Retinal pigment epithelial cell (primary cell): ENCODE measurements at places on chromosomes 11 and 22.
A peak's percentile ranks its signal among the peaks of the same experiment; 100 is the strongest.

DNA sequence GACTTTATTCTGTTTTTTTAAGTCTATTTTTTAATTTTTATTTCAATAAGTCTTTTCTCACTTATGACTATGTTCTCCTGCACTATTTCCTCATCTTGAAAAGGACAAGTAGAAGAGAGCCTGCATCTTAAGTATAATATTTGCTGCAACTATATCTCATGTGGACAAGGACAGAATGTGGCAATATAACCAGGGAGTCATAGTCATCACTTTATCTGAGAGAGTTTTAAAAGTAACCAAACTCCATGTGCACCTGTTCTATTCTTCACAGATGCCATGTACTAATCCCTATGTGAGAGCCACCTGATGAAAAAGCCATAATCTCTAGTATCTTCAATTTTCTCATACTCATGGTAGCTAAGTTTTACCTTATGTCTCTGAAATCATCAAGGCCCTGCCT, 104.2 kb upstream of the SOX6 start:
- no peak for DNase-seq

GRCh38 chr11:119019996-119020395, 1.4 kb downstream of the TRAPPC4 start:
- DNase-seq, result no peak

- DNase-seq, result no peak
These were observed 100.4 kb downstream of the OSBP2 start for GRCh38 chr22:30795118-30795517.

- no peak for DNase-seq
These were observed 62.2 kb downstream of the BCL2L13 start for GRCh38 chr22:17700778-17701177.

- DNase-seq, result no peak
These were observed 20.1 kb upstream of the CD44 start for GRCh38 chr11:35118906-35119305.

GRCh38 chr22:44914026-44914721, 95.6 kb downstream of the PHF21B start:
- DNase-seq, result no peak

DNA sequence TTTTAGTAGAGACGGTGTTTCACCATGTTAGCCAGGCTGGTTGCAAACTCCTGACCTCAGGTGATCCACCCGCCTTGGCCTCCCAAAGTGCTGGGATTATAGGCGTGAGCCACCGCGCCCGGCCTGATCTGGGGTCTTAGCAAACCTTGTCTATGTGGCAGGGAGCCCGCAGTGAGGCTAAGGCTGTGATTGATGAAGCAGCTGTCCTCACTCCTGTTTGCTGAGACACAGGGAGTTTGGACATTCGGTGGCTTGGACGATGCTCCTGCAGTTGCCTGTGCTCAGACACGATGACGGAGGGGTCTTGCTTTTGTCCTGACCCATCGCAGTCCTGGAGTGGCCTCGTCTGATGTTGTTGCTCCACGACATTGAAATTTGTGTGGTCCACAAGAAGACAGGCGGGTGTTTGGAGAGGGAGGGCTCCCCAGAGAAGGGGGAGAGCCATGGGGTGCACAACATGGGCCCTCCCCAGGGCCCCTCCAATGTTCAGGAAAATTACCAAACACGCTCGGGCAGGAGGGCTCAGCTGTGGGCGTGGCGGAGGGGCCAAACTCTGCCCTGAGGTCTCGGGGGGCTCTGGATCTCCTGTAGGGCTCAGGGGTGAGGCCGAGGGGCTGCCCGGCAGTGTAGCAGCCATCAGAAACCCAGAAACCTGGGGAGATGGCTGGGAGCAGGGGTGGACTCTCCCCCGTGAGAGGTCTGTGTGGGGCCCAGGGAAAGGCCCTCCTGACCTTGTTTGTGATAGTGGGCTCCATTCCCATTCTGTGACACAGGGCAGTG, 41.8 kb upstream of the PRR5 start:
- no peak for DNase-seq

- DNase-seq, result peak; percentile 14
These were observed 138.5 kb upstream of the NCAM1 start for GRCh38 chr11:112822478-112823274.

- DNase-seq, result no peak
These were observed 12.2 kb upstream of the PIM3 start for GRCh38 chr22:49948116-49948957.

GRCh38 chr11:72609045-72609444, 65.2 kb downstream of the PDE2A start:
- no peak for DNase-seq

DNA sequence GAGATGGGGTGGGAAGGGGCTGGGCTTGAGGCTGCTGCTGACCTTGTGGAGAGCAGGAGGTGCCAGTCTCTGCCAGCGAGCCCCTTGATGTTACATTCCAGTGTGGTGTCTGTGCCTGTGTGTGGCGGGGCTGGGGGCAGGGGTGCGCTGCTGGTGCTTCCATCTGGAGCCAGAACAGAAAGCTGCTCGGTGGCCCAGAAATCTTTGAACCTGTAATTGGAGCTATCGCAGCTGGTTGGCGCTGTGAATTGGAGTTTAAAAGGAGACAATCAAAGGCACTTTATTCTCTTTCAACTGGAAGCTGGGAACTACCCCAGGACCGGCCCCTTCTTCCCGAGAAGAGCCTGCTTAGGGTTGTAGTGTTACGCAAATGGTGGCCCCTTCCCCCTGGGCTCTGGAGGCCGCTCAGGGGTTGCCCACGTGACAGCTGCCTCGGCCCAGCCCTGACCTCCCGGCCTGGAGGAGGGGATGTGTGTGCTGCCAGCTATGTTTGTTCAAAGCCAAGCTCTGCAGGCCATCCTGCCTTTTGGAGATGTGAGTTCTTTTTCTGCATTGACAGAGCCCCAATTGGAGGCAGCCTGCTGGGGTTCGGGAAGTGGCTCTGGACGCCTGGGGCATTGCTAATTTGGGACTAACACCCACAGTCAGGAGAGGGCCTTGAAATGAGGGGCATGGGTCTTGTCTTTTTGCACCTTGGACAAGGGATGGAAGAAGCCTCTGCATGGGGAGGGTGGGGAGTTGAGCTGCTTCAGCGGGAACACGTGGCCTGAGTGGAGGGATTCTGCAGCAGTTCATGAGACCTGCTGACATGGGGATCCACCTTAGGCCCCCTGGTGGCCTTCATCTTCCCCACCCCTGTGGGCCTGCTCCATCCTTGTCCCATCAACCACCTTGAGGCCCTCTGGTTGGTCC, 14.0 kb upstream of the ARSA start:
- DNase-seq, result no peak

DNA sequence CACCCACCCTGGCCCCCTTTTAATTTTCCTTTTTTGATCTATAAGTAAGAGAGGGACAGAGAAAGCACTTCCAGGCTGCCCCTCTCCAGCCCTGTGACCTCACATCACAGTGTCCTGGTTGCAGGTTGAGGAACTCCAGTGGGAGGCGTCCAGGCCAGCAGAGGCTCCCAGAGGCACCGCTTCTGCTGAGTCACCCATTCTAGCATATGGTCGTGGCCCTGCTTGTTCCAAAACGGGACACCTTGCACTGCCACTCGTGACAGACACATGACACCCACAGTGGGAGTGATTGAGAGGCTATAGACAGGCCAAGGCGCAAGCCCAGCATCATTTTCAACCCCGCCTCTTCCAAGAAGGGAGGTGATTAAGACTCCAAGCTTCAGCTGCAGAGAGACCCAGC, 16.0 kb upstream of the TMPRSS4 start:
- DNase-seq, result no peak

- no peak for DNase-seq
These were observed 21.4 kb upstream of the RCN1 start for GRCh38 chr11:32069361-32070058.

GRCh38 chr11:8218840-8219239, 44.8 kb downstream of the LMO1 start:
- no peak for DNase-seq

DNA sequence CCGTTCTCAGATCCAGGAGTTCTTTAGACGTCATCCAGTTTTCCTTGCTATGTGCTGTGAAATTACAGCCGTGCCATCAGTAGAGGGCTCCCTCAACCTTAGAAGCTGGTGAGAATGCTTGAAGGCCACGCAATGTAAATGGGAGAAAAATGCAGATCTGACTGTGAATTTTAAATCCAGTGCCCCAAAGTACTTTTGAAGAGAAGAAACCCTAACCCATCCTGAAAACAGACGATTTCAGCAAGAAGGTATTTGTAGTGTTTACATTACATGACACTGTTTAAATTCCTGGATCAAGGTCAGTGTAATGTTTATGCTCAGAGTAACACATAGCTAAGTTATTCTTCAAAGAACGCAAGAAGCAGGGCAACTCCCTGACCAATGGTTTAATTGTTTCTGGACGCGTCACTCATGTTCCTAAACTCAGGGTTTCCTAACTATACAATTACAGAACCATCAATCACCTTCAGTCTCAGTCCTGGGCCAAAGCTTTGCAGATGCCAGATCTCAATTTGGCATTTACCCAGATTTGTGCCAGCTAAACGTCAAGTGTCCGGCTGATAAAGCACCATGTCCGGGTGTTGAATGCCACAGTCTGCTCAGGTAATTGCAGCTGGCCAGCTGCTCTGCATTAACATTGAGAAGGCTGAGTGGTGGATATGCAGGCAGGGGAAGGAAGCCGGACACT, 38.2 kb downstream of the ADAMTS8 start:
- DNase-seq, result no peak

DNA sequence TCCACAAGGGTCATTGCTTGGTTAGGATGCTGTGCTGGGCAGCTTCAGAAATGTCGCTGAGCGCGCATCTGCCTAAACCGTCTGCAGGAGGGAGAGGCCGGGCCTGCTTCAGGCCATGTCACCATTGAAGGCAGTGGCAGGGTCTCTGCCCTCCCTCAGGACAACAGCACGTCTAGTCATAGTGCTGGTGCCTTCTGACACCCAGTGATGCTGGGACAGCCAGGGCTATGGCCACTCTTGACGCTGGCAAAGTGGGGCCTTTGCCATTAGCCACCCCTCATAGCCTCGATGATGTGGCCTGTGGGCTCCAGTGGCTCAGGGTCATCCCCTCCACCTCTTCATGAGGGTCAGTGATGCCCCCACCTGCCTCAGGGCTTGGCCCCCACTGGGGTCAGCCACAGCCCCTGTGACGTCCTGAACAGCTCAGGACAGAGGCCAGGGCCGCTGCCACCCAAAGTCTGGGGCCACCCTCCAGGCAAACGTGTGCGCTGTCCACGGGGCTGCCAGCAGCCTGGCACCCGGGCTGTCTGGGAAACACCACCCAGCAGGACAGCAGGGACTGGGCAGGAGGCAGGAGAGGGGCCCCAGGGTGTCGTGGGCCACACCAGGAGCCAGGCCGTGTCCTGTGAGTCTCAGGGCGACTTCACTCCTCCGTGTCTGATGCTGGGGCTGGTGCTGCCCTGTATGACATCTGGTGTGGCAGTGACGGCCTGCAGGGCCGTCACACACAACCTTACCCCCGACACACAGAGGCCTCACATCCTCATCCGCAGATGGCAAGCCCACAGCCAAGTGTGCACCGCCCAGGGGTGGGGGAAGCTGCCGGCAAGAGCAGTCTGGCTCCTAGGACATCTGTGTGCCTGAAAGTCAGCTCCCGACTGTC, 42.5 kb downstream of the CERK start:
- no peak for DNase-seq

- no peak for DNase-seq
These were observed 56.3 kb upstream of the TCF20 start for GRCh38 chr22:42326801-42327200.

DNA sequence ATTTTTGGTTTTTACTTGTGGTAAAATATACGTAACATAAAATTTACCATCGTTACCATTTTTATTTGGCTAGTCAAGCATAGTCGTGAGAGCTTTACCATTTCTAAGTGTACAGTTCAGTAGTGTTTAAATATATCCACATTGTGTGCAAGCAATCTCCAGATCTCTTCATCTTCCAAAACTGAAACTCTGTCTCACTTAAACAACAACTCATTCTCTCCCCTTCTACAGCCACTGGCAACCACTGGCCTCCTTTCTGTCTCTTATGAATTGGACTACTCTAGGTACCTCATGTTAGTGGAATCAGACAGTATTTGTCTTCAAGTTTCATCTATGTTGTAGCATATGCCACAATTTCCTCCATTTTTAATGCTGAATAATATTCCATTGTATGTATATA, 37.4 kb downstream of the SMC1B start:
- DNase-seq, result no peak

- DNase-seq, result no peak
These were observed 51.5 kb upstream of the PHOX2A start for GRCh38 chr11:72295471-72295870.

- no peak for DNase-seq
These were observed 624.1 kb downstream of the BUD13 start for GRCh38 chr11:116148645-116149044.

DNA sequence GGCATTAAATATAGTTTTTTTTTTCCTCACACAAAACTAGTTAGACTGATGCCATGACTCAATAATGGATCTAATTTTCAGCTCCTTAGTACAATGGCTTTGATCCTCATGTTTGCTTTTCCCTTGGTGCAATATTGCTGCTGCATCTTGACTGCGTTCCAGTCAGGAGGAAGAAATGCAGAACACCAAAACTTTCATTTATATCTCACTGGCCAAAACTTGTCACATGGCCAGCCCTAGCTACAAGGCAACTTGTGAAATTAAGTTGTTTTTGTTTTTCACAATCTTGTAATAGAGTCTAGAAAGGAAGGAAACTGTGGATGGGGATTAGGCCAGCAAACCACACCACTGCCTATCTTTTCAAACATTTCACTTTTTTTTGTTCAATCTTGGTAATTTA, 36.7 kb downstream of the SMC1B start:
- no peak for DNase-seq

DNA sequence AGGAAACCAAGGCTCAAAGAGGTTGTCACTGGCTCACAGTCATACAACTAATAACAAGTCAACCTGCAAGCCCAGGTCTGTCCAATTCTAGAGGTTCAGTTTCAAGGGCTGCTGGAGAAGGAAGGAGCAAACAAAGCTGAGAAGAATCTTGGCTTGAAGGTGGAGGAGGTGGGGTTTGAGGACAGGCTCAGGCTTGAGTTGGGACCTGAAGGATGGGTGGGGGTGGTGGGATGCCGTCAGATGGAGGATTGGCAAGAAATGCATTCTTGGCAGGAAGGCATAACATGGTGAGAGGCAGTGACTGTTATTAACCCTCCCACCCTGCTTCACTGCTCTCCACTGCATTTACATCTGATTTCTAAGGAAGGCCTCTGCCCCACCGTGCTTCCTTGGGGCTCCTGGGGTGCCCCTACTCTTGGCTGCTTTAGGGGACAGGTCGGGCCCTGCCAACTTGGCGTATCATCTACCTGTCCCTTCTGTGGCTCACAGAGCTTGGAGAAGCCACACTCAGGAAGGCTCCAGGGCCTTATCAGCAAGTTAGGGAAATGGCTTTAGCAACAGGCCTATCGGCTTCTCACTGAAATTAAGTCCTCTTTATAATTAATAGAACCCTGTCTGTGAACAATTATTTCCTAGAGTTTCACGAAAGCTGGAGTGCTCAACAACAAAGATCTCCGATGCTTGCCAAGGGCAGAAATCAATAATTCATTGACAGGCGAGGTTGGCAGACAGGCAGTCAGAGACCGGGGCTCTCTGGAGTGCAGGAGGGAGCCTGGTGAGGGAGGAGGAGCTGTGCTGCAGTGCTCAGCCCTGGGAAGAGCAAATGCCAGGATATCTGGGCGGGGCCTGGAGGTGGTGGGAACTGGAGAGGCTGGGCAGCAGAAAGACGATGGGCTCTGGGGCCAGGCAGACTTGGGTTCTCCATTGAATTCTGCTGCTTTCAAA, 84.9 kb upstream of the NARS2 start:
- DNase-seq, result no peak
